Posterior vena cava (tissue), 2 donors: ENCODE measurements at places on chromosomes 1 and 21. TPM values are rescaled to one million over a fixed set of nuclear protein-coding genes. Genes with fewer than 3 reads are reported as not detected.

Gene USP25
- 48.6 TPM for total RNA-seq

Gene ACTN2
- total RNA-seq: 3.7 TPM

Gene RAVER2
- 8.8 TPM for total RNA-seq

Gene EPHB2
- total RNA-seq: 17.4 TPM

Gene STPG1
- 2.1 TPM for total RNA-seq

Gene ST6GALNAC3
- total RNA-seq: 18.9 TPM

Gene CLDN17
- total RNA-seq: not detected

Gene SASS6
- 2.3 TPM for total RNA-seq

Gene NPHS2
- not detected for total RNA-seq

Gene MCL1
- total RNA-seq: 210 TPM

Gene FBXO2
- 3.0 TPM for total RNA-seq

Gene CNKSR1
- 2.4 TPM for total RNA-seq

Gene CFAP45
- 2.2 TPM for total RNA-seq

Gene KCNJ15
- total RNA-seq: 2.3 TPM

Gene RXFP4
- not detected for total RNA-seq

Gene TTC24
- total RNA-seq: not detected

Gene B3GALT2
- 0.76 TPM for total RNA-seq

Gene OR2L3
- total RNA-seq: not detected

Gene RHCE
- not detected for total RNA-seq

Gene FAM72D
- total RNA-seq: not detected

Gene AMY2A
- total RNA-seq: not detected

Gene EPHX1
- 58.9 TPM for total RNA-seq

Gene CD1D
- total RNA-seq: 2.4 TPM

Gene MYOCOS
- not detected for total RNA-seq

Gene TRIM58
- 1.4 TPM for total RNA-seq

Gene CCDC28B
- 8.3 TPM for total RNA-seq

Gene GJA8
- total RNA-seq: not detected

Gene ICOSLG
- 2.8 TPM for total RNA-seq

Gene DCDC2B
- total RNA-seq: not detected

Gene TCEA3
- 20.4 TPM for total RNA-seq

Gene RBM34
- 61.1 TPM for total RNA-seq
